Breast epithelium (tissue), 4 donors: ENCODE measurements at places on chromosomes 16 and 17.

DNA sequence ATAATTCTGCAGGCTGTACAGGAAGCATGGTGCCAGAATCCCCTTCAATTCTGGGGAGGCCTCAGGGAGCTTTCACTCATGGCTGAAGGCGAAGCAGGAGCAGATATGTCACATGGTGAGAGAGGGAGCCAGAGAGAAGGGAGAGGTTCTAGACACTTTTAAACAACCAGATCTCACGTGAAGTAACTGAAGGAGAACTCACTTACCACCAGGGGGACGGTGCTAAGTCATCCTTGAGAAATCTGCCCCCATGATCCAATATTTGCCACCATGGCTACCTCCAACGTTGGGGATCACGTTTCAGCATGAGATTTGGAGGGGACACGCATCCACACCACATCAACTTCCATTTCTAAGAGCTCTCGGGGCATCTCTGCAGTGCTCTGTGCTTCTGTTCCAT is 37.4 kb upstream of the GNA13 start:
- H3K4me3 ChIP-seq: no peak overlapping the region
- no peak for DNase-seq
- H3K4me1 ChIP-seq: peaks cover under 1% of the 10 kb centered on the region
- no peaks in the 10 kb centered on the region for H3K27me3 ChIP-seq
- no peaks in the 10 kb centered on the region for H3K36me3 ChIP-seq

DNA sequence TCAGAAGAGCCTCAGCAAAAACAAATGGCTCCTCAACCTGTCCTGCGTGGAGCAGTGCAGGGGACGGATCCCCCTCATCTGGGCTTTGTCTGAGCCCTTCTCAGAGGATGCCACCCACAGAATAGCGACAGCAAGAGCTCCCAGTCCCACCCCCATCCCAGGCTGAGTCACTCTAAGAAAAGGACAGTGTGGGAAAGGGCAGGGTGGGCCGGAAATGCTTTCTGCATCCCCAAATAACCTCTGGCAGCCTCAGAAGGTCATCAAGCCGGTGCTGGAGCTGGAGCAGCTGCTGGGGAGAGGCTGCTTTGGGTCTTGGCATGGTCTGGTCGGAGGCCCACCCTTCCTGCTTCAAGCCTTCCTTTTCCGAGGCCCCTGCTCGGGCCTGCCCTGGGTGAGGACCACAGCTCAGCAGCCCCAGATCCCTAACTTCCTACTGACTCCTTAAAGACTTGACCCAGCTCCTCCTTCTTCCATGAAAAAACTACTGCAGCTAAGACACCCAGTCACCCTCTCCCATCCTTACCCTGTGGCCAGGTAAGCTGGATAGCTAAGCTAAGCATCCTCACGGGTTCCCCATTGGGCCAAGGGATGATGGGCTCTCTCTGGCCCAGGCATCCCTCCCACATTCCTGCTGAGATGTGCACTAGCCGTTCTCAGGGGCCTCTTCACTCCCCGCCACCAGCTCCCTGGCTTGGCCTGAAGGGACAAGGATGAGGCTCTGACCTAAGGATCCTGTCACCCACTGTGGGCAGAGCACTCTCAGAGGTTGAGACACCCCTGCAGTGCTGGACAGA is 8.7 kb downstream of the SLC12A4 start:
- DNase-seq: no peak
- no peaks in the 10 kb centered on the region for H3K36me3 ChIP-seq
- no peak overlapping the region for H3K4me3 ChIP-seq
- H3K27ac ChIP-seq: peak overlapping the region; percentile 38
- H3K4me1 ChIP-seq: peaks cover 25% of the 10 kb centered on the region

GRCh38 chr16:56428091-56428490 is 2.7 kb upstream of the AMFR start:
- H3K27me3 ChIP-seq: no peaks in the 10 kb centered on the region
- H3K27ac ChIP-seq: no peak overlapping the region
- H3K36me3 ChIP-seq: no peaks in the 10 kb centered on the region
- H3K4me1 ChIP-seq: no peaks in the 10 kb centered on the region

- no peaks in the 10 kb centered on the region for H3K36me3 ChIP-seq
- H3K4me3 ChIP-seq: no peak overlapping the region
- DNase-seq: no peak
- H3K27ac ChIP-seq: no peak overlapping the region
These were observed 266.0 kb upstream of the ZFHX3 start for GRCh38 chr16:73313950-73314349.

DNA sequence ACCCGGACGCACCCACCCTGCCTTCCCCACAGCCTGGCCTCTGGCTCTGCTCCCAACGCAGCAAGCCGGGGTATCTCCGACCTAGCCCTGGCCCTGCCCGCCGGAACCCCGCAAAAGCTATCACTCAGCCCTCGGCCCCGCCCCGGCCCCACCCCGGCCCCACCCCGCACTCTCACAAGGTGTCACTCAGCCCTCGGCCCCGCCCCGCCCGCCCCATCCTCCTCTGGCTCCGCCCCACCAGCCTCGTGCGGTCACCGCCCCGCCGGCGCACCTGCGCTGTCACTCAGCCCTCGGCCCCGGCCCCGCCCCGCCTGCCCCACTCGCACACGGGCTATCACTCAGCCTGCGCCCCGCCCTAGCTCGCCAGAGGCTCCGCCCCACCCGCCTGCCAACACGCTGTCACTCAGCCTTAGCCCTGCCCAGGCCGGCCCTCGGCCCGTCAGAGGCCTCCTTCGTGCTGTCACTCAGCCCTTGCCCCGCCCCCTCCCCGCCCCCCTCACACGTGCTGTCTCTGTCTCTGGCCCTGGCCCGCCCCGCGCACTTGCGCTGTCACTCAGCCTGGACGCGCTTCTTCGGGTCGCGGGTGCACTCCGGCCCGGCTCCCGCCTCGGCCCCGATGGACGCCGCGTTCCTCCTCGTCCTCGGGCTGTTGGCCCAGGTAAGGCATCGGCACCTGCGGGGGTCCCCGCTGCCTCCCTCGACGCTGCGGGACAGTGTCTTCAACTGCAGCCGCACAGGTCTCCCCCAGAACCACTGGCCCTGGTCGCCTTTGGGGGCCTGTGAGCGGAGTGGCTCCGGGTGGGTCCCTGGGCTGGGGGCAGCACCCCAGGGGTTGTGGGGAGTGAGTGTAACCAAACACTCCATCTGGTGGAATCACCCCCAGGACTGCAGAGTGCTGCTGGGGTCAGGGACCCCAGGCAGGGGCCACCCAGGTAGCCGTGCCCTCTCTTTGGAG is at the start of gene CDH15:
Gene CDH15, plus strand, starts transcription at position 533 of the 955 bp plus-strand sequence. Its CDS starts 84 bp downstream, at position 617.
- H3K4me3 ChIP-seq: no peak within 1 kb of the TSS
- H3K36me3 ChIP-seq: no peaks in the 10 kb centered on the region
- H3K27ac ChIP-seq: no peak within 1 kb of the TSS

DNA sequence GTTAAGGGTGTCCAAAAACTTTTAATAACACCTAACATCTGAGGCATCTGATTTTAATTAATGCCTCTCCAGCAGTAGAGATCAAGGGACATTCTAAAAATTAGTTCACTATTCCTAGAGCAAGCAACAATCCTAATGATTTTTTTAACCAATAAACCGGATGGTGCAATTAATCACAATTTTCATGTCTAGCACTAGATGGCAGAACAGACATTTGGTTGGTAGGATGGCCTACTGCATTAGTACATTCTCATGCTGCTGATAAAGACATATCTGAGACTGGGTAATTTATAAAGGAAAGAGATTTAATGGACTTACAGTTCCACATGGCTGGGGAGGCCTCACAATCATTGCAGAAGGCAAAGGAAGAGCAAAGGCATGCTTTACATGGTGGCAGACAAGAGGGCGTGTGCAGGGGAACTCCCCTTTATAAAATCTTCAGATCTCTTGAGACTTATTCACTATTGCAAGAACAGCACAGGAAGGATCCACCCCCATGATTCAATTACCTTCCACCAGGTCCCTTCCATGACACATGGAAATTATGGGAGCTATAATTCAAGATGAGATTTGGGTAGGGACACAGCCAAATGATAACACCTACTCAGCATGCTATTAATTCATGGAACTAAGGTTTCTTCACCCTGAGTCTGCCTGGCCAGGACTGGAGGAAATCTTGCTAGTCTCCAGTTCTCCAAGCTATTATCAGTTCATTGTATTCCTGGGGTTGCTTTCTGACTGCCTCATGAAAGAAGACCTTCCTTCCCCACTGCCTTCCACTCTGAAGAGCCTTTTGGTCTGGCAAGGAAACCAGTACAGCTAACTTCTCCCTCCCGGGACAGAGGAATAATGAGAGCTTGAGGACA is 24.8 kb downstream of the HS3ST3A1 start:
- no peaks in the 10 kb centered on the region for H3K4me1 ChIP-seq

- H3K4me3 ChIP-seq: no peak overlapping the region
- H3K36me3 ChIP-seq: no peaks in the 10 kb centered on the region
- DNase-seq: no peak
- H3K27ac ChIP-seq: no peak overlapping the region
These were observed 2.3 kb upstream of the MT1M start for GRCh38 chr16:56630134-56630533.

DNA sequence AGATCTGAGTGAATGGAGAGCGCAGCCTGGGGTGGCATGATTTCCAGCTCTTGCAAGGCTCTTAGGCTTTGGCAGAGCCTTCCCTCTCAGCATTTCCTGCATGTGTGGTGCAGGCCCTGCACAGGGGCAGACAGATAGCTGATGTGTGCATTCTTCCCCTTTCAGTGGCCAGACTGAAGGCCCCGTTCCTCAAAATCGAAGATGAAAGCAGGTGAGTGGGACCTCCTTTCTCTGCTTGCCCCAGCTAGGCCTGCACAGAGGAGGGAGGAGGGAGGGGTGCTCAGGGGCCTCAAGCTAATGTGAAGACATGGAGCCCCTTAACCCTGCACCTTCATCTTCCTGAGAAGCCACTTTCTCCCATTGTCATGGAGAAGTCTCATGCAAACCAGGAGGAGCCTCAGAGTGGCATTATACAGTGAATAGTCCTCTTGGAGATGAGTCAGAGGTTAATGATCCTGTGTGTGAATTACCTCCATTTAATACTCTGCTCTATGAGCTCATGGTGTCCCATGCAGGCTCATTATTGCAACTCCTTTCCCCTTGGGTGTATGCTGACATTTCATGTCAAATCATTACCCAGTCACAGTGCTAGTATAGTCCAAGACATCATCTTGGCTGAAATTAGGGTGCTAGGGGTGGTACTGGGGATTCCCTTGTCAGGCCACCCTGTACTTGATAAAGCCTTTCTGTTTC is 20.4 kb upstream of the ADAM11 start:
- H3K4me1 ChIP-seq: no peaks in the 10 kb centered on the region
- no peak for DNase-seq
- no peak overlapping the region for H3K27ac ChIP-seq
- no peaks in the 10 kb centered on the region for H3K27me3 ChIP-seq
- no peaks in the 10 kb centered on the region for H3K36me3 ChIP-seq
- H3K4me3 ChIP-seq: no peak overlapping the region

- no peaks in the 10 kb centered on the region for H3K27me3 ChIP-seq
- H3K36me3 ChIP-seq: no peaks in the 10 kb centered on the region
- DNase-seq: no peak
- H3K27ac ChIP-seq: no peak overlapping the region
These were observed 4.3 kb upstream of the ODAD4 start for GRCh38 chr17:41925991-41926590.

- DNase-seq: no peak
- no peaks in the 10 kb centered on the region for H3K27me3 ChIP-seq
- no peaks in the 10 kb centered on the region for H3K36me3 ChIP-seq
- H3K4me1 ChIP-seq: no peaks in the 10 kb centered on the region
- no peak overlapping the region for H3K4me3 ChIP-seq
- H3K27ac ChIP-seq: no peak overlapping the region
These were observed 376.5 kb downstream of the CDH11 start for GRCh38 chr16:64745258-64745930.

DNA sequence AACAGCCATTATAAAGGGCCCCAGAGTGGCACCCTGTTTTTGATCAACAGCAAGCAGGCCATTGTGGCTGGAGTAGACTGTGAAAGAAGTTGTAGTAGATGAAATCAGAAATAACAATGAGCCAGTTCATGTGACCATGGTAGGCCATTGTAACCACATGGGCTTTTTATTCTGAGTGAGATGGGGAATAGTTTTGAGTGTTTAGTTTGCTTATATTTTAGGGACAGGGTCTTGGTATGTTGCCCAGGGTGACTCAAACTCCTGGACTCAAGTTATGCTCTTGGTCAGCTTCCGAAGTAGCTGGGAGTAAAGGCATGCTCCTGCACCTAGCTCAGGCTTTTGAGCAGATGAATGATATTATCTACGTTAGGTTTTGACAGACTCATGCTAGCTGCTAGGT is 12.0 kb downstream of the CBFB start:
- DNase-seq: no peak
- H3K27me3 ChIP-seq: no peaks in the 10 kb centered on the region
- H3K36me3 ChIP-seq: no peaks in the 10 kb centered on the region
- H3K4me1 ChIP-seq: no peaks in the 10 kb centered on the region
- no peak overlapping the region for H3K27ac ChIP-seq

- H3K36me3 ChIP-seq: no peaks in the 10 kb centered on the region
- no peak overlapping the region for H3K27ac ChIP-seq
- no peaks in the 10 kb centered on the region for H3K27me3 ChIP-seq
- no peak overlapping the region for H3K4me3 ChIP-seq
- H3K4me1 ChIP-seq: no peaks in the 10 kb centered on the region
These were observed 62.6 kb upstream of the ERN1 start for GRCh38 chr17:64192589-64192988.

- no peak overlapping the region for H3K4me3 ChIP-seq
- H3K27ac ChIP-seq: no peak overlapping the region
- no peak for DNase-seq
- H3K36me3 ChIP-seq: no peaks in the 10 kb centered on the region
- H3K27me3 ChIP-seq: no peaks in the 10 kb centered on the region
These were observed 110.5 kb downstream of the PMP22 start for GRCh38 chr17:15154618-15155017.

DNA sequence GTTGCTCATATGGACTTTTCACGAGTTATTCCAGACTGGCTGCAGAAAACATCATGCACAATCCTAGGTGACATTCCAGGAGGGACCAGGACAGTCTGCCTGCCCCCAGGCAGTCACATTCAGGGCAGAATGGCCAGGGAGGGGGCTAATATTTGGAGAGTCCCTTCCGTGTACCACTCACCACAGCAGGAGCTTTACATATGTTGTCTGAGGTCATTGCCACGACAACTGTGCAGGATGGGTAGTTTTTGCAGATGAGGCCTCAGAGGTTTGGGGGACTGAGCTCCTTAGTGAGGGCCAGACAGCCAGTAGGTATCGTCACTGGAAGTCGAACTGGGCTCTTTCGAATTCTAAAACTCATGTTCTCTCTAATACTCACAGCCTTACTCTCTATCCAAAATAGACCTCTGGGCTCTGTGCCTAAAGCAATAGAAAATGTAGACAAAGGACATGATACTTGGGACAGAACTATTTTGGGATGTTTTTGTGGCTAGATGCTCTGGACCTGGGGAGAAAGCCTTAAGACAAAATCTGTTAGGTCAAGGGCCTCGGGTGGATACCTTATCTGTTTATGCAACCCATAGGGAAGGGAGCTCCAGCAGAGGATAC is 338.5 kb downstream of the MAF start:
- no peak for DNase-seq
- H3K27me3 ChIP-seq: no peaks in the 10 kb centered on the region
- no peaks in the 10 kb centered on the region for H3K4me1 ChIP-seq

DNA sequence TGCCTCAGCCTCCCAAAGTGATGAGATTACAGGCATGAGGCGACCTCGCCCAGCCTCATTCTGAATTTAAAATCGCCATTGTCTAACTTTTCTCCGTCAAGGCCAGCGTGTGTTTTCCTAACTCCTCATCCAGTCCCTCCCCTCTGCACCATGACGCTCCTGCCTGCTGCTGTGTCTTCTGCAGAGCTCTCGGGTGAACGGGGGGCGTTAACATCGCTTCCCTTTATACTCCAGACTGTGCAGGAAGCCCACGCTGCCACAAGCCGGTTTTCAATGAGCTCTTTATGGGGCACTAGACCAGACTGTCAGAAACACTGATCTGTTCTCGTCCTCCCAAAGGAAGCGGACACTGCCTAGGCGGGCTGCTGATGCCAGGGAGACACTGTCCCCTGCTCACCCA is 13.2 kb downstream of the AANAT start:
- H3K4me3 ChIP-seq: no peak overlapping the region
- peak overlapping the region; percentile 8 for H3K27ac ChIP-seq
- no peaks in the 10 kb centered on the region for H3K27me3 ChIP-seq
- no peak for DNase-seq
- no peaks in the 10 kb centered on the region for H3K36me3 ChIP-seq
